ENCODE measurements at places on chromosomes 4 and X.

DNA sequence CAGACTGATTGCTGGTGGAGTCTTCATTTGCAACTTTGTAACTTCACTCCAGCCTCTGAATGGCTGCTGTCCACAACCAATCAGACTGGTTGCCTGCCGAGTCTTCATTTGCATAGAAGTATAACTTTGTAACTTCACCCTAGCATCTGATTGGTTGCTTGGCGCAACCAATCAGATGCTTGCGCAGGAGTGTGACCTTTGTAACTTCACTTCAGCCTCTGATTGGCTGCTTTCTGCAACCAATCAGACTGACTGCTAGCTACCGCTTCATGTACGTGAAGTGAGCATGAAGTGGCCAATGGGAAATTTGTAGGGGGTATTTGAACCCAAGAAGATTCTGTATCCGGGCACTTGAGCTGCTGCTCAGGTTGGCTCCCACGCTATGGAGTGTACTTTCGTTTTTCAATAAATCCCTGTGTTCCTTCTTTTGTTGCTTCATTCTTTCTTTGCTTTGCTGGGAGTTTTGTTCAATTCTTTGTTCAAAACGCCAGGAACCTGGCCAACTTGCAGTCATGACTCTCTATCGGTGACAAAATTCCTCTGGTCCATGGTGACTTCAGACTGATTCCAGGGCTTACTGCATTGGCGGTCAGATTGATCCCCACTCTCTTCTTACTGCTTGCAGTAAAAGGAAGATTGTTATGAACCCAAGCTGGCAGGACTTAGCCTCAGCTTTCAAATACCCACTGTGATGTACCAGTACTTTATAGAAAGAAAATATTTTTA is 46.4 kb upstream of the FGG start:
- DNase-seq = no peak

- DNase-seq = no peak
Observed at GRCh38 chr4:88791274-88791673, 93.6 kb upstream of the NAP1L5 start.

DNA sequence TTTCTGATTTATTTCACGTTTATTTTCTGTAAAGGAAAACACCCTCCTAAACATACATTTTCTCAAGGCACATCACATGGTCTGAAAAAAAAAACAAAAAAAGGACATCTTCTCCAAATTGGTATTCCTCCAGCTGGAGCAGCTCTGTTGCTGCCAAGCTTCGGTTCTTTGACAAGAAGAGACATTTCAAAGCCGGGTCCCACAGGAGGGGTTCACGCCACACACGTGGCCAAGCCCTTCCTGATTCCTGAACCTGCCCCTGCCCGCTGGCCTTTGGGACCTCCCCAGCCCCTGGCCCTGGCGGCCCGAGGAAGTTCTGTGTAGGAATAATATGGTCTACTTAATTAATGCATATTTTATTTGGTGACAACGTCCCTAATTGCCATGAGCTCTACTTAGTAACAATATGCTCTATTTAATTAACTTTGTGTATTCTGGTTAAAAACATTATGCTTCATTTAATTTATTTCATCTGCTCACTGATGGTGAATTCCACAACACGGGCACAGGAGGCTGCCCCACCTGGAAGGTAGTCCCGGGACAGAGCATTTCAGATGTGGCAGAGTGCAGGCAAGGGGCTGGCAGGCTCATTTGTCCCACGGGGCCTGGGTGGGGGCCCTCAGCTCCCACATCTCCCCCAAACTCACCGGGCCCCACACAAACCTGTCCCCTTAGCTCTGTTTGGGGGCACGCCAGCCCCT is 5.4 kb upstream of the RGS12 start:
- DNase-seq = no peak

DNA sequence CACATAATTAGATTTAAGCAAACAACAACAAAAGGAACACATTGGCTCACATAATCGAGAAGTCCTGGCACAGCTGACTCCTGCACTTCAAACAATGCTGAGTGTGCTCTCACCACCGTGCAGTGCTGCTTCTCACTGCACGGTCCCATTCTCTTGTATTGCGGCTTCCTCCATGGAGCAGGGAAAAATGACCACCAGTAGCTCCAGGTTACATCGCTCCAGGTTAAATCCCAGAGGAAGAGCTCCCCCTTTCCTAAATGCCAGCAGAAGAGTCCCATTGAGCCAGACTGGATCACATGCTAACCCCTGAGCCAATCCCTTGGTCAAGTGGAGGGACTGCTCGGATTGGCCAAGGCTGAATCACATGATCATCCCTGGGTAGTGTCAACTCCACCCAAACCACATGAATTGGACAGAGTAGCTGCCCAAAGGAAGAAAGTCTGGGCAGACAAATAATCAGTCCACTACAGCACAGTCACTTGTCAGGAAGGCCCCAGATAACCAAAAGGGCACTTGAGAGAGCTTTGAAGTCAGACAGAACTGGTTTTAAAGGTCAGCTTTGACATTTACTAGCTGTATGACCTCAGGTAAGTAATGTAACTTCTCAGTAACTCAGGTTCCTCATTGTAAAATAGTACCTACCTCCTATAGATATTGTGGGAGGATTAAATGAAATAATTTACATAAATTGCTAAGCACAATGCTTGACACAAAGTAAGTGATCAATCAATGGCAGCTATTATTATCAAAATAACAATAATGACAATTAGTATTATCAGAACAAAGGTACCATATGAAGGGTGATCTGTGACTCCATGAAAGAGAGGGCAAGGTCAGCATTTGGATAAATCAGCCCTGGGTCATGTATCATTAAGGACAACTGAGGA is 14.3 kb downstream of the TEC start:
- DNase-seq = no peak

GRCh38 chr4:118224243-118224829 is 128.5 kb downstream of the PRSS12 start:
- no peak for DNase-seq

DNA sequence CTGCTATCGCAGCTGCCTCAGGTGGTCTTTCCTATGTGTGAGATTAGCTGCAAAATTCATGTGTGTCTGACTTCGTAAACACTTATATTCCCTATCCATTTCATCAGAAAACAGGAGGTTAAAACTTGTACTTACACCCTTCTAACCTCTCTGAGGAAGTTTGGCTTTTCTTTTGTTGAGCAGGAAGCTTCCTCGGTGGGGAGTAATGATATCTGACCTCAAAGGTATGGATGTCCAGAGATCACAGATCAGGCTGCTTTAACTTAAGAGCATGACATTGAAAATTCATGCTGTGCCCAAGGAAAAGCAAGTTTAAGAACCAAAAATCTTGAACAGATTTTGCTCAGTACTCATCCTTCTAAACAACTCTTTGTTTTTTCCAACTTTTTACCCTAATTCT is 429.1 kb downstream of the STIM2 start:
- DNase-seq = no peak

DNA sequence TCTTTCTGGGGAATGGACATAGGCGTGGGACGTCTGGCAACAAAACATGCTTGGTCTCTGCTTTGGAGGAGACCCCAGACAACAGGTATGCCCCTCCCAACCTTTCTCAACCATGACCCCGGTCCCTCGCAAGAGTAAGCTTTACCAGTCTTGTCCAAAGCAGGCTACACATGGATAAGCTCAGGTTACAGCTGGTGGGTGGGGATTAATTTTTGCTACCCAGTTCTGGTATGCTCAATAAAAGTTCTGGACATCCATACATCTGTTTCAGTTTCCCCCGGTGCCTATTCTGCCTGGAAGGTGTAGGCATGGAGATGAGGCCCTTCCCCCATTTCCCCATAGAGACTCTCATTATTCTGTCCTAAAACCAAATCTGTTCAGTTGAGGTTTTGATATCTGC is 54.5 kb upstream of the NOCT start:
- DNase-seq = no peak

DNA sequence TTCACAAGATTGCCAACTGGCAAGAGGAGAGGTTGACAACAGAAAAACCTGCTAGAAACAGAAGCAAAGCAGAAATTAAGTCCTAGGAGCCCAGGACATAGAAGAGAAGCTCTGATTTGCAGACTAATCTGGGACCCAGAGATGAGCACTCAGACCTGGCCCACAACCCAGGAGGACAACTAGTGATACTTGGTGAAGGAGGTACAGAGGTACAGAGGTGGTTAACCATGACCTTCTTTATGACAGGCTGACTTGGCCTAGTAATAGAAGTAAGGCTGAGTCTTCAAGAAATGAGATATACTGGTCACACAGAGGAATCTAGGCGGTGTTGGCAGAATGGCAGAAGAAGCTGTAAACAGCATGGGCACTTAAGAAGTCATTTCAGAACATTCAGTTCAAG is 43.6 kb downstream of the ANXA5 start:
- no peak for DNase-seq

DNA sequence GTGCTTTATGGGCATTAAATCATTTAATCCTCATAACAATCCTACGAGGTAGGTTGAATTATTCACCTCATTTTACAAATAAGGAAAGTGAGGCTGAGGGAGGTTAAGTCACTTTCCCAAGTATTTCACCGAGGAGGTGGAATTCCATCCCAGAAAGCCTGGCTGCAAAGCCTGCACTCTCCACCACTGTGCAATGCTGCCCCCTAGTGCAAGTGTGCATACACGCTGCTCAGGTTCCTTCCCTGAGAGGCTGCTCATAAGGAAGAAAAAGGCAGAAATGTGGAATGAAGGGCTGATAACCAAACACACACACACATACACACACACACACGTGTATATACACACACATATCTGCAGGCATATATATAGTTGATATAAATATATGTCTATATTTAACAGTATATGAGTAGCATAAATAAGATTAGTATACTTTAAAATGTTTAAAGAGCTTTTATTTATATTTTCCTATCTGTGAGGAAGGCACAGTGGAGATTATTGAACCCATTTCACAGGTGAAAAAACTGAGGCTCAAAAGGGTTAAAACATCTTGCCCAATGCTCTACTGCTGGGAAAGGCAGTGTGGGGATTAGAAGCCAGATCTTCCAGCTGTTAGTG is 714.5 kb upstream of the TENM3 start:
- DNase-seq = no peak

DNA sequence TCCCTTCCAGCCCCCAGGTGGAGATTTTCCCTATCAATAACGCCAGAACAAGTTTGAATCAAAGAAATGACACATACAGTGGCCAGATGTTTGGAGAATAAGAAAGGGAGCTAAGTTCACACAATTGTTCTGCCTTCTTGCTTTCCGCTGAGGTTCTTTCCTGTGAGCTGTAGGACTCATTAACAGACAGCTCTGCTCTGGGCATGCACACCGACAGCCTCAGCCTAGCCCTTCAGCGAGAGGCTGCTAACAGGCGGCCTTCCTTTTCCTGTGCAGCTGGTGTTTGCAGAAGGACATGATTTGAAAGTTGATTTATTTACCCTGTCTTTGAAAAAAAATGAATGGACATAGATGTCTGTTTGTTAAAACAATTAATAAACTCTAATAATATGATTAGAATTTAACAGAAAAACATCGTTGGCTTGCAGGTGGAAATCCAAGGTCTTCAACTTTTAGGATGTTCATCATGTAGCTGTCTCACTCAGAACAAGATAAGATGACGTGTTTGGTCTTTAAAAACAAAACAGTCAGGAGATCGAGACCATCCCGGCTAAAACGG is 183.3 kb downstream of the KDR start:
- no peak for DNase-seq

- DNase-seq = no peak
Observed at GRCh38 chr4:80076681-80077080, 3.7 kb upstream of the ANTXR2 start.

- no peak for DNase-seq
Observed at GRCh38 chr4:140439644-140440142, 12.2 kb upstream of the CLGN start.

GRCh38 chrX:115582616-115583495 is 21.9 kb downstream of the PLS3 start:
- no peak for DNase-seq

GRCh38 chr4:15986907-15987306 is 23.9 kb upstream of the FGFBP2 start:
- DNase-seq = no peak

GRCh38 chr4:92654084-92654483 is 350.3 kb downstream of the GRID2 start:
- DNase-seq = no peak

DNA sequence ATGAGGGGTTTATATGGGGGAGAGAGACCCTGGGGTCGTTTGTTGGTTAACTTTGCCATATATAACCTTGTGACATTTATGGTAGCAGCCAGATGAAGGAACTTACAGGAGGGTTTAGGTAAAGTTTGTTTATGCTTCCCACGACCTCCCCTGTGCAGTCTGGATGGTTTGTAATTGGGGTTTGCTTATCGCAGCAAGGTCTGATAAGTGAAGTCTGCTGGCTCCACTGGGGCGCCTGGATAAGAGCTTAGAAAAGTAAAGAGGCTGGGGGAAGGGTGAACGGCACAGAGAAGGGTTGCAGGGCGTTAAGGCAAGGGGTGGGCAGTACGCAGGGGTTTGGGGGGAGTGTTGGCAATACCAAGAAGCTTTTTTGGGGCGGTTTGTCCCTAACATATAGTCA is 98.7 kb downstream of the KDM6A start:
- no peak for DNase-seq

DNA sequence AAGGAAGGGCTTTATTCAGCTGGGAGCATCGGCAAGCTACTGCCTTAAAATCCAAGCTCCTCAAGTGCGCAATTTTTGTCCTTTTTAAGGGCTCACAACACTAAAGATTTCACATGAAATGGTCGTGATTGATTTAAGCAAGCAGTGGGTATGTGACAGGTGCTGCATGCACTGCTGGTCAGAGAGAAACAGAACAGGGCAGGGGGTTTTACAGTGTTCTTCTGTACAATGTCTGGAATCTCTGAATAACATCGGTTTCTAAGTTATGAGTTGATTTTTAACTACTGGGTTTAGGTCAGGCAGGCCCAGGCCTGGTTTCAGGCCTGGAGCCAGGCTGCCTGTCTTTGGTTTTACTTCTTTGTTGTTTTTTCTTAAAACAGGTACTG is 6.0 kb downstream of the UGT2B17 start:
- no peak for DNase-seq

- no peak for DNase-seq
Observed at GRCh38 chr4:84167564-84167963, 331.5 kb downstream of the NKX6-1 start.

- DNase-seq = no peak
Observed at GRCh38 chrX:154516656-154517100, 646 bp upstream of the FAM3A start.

DNA sequence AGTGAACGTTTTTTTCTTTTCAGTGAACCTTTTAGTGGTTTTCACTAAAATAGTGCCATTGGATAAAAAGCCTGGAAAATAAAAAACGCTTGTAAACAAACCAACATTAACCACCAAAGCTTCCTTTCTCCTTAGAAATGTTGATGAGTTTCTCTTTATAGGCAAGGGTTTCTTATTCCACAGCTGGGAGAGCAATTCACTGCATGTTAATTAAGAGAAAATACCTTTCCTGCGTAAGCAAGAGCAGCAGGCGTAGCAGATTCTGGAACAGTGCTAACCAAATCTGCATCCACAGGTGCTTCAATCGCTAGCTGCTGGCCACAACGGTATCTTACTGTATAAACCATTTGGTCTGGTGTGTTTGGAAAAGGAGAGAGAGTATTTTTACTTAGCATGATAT is 13.3 kb upstream of the AASDH start:
- no peak for DNase-seq

- DNase-seq = no peak
Observed at GRCh38 chr4:185254434-185254833, 45.0 kb downstream of the SNX25 start.

Measured in cortex of kidney (tissue), 1 donor.